ENCODE measurements at places on chromosomes 2 and 18. TPM values are rescaled to one million over a fixed set of nuclear protein-coding genes. Genes with fewer than 3 reads are reported as not detected.

GRCh38 chr18:76420898-76421684, 74.0 kb downstream of the ZNF516 start:
- no peak for DNase-seq

The CDH7 gene
- total RNA-seq, result not detected

DNA sequence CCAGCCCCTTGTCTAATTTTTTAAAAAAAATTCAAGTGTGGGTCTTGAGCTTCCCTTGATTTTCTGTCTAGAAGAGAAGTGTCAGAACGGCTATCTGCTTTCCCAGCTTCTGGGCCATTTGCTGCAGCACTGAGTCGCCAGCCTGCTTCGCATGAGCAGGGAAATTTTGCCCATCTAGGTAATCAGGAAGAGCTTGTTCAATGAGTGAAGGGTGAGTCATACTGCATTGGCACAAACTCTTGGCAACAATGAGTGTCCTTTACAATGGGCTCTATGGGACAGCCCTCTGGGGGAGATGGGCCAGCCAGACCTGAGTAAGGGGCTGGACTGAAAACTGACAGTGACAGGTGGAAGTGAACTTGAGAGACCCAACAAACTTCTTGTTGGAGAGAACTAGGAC, 2.4 kb upstream of the RNF144A start:
- peak; percentile 81 for DNase-seq

- no peak for DNase-seq
Measured at GRCh38 chr2:165281387-165281786, 42.2 kb downstream of the SCN2A start.

DNA sequence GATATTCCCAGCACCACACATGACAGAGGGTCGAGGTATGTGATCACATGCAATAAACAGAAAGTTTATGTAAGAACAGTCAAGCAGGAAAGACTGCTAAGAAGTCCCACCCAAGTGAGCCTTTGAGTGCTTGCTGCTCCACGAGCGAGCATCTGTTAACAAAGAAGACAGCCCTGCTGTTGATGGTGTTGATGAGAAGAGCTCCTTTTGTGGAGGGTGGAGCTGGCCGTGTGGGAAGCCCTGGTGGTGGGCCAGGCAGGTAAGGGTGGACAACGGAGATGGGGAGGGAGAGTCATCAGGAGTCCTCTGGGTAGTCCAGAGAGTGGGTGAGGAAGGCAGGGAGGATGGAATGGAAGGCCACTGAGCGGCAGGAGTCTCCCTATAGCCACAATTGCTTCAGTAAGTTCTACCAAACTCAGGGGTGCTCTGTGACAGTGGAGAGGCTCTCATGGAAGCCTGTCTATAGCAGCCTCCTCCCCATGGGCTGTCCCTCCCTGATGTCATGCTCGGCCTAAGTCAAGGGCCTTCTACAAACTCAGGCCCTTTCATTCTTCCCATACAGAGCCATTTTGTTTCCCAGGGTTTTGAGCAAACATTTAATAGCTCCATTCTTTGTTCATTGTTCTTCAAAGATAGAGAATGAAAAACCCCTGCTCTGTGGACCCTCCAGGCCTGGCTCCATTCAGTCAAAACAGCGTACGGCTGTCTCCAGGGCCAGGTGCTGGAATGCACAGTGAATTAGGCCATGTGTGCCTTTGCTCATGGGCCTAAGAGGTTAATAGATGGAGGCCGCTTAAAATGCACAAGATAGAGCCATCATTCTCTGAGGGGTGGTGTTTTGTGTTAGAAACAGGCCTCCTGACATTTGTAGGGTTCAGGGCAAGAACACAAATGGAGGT, 494.2 kb upstream of the RAB6C start:
- no peak for DNase-seq

The CNDP1 gene
- not detected for total RNA-seq

GRCh38 chr2:47728551-47728950, 54.4 kb upstream of the MSH6 start:
- no peak for DNase-seq

- peak; percentile 98 for DNase-seq
Measured at GRCh38 chr2:9656270-9656766, 25.5 kb upstream of the YWHAQ start.

DNA sequence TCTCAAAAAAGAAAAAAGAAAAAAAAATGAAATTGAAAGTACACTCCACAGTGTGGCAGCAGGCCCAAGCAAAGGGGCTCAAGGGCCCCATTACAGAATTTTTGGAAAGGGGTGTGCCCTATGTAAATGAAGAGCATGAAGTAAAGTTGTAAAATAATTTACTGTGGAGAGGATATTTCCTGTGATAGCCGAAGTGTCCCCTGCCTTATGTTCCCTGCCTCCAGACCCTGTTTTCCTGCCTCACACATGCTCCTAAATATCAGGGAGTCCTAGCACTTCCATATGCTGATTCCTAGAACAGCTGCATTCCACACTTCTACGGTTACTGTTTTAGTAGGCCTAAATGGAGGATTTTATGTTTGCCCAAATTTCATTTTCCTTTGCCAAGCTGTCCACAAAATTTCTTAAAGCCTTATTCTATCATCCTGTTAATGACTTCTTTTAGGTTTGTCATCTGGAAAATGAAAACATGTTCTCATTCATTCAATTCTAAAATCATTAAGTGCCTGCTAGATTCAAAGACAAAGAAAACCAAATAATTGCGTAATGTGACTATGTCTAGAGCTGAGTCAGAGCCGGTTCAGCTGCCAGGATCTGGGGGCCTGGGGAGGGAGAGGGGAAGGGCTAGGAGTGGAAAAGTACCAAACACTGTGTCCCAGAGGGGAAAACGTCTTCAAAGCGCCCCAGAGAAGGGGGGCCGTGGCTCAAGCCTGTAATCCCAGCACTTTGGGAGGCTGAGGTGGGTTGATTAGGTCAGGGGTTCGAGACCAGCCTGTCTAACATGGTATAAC, 25.9 kb upstream of the IMPA2 start:
- peak; percentile 83 for DNase-seq

DNA sequence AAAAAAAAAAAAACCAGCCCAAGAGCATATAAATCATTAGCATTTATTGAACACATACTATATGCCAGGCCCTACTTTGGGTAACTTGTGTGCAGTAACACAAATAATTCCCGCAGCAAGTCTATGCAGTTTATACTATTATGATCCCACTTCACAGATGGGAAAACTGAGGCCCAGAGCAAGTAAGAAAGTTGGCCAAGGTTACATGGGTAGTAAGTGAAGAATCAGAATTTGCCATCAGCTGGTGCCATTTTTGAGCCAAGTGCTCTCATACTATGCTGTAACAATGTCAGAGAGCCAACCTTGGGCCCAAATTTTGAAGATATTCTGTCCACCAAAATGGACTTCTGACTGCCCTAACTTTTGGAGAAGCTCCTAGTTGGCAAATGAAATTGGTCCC, 13.5 kb upstream of the PSD4 start:
- no peak for DNase-seq

The EVX2 gene
- total RNA-seq, result not detected

DNA sequence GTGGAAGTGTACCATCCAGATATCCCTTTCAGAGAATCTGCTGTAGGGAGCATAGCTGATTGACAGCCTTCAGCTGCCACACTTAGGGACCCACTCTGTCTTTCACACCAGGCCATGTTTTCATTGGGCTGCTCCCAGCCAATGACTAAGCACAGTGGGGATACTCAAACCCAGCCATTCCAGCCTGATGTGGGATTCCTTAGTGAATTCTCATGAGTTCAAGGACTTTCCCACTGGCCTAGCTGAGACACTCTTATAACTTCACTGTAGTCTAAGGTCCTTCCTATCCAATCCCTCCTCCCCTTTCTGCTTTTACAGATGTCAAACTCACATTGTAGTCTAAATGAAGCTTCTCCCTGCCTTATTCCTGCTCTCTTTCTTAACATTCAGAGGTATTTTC, 201.2 kb downstream of the PIK3C3 start:
- no peak for DNase-seq

GRCh38 chr2:33900610-33901009, 301.5 kb upstream of the FAM98A start:
- no peak for DNase-seq

GRCh38 chr18:37471637-37472036, 94.0 kb downstream of the CELF4 start:
- DNase-seq, result no peak

GRCh38 chr2:234313558-234313957, 183.3 kb downstream of the ARL4C start:
- no peak for DNase-seq

DNA sequence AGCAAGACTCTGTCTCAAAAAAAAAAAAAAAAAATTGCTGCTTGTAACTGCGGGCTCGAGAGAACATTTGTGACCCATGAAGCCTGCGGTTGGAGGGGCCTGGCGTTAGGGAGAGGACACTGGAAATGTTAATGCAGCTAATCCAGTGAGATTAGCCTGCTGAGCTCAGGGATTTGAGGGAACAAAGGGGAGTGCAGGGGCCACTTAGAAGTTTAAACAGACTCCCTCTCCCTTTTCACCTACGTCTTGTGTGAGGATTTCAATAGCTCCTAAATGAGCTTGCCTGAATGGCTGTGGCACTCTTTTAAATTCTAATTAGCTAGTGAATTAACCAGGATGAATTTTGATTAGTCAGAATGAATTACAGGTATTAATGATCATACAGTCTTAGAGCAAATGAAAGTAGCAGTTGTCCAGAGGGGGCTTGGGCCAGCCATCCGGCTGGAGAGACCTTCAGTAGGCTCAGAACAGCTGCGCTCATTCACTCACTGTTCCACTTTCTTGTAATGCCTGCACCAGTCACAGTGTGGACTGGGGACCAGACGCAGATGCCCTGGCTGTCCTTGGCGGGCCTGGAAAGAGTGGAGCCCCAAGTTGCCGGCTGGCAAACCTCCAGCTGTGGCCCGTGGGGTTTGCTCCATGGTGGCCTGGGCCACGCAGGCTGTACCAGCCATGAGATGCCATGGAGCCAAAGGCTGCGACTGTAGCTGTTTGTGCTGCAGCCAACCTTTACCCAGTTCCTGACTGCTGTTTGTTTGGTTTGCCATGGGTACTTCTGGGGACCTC, 20.8 kb downstream of the LDLRAD4 start:
- DNase-seq, result no peak

Data from M059J (cell line).